CD4-positive, alpha-beta T cell (primary cell): ENCODE measurements at places on chromosomes 7 and 10.

- no peak for DNase-seq
Observed at GRCh38 chr10:118669020-118669791, 73.8 kb upstream of the PRLHR start.

GRCh38 chr10:75599875-75600648 lies 168.6 kb downstream of the LRMDA start:
- no peak for DNase-seq

DNA sequence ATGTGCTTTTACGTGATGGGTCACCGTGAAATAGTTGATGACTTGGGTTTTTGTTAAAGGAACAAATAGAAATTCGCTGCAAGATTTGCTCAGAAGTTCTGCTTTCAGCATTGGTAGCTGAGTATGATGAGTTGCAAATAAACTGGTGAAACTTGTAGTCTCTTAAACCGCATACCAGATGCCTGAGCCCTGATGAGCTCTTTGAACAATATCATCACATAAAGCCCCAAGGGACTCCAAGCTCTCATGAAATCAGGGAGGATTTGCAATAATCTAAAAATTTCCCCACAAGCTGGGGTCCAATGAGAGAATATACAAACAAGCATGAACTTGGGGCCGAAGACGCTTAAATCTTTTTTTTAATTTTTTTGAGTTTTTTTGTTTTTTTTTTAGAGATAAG lies 312.4 kb downstream of the CALN1 start:
- DNase-seq = no peak

- DNase-seq = no peak
Observed at GRCh38 chr7:70271617-70272081, 673.4 kb downstream of the AUTS2 start.

- DNase-seq = no peak
Observed at GRCh38 chr7:6575281-6576023, 1.8 kb upstream of the ZDHHC4 start.

- peak; percentile 42 for DNase-seq
Observed at GRCh38 chr7:158695726-158696452, 8.7 kb downstream of the NCAPG2 start.

DNA sequence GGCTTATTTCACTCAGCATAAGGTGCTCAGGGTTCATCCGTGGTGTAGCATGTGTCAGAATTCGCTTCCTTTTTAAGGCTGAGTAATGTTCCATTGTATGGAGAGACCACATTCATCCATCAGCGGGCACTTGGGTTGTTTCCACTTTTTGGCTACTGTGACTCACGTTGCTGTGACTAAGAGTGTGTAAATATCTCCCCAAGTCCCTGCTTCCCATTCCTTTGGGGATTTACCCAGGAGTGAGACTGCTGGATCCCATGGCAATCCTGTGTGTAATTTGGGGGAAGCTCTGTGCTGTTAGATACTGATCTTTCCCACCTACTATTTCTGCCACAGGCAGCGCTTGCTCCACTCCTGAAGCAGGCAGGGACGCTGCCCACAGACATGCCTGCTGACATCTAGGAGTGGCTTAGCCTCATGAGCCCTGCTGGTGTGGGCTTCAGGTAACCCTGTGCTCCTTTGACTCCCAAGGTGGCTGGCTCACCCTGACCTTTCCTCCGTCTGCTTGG lies 346.0 kb downstream of the FRMD4A start:
- DNase-seq = no peak

DNA sequence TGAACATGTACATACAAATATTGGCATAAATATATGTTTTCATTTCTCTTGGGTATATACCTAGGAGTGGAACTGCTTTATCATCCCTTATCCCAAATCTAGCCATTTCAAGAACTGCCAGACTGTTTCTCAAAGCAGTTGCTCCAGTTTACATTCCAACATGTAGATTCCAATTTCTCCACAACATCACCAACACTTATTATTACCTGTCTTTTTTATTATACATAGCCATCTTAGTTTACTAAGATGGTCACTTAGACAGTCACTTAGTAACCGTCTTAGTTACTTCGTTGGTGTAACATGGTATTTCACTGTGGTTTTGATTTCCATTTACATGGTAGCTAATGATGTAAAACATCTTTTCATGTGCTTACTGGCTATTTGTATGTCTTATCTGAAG lies 82.7 kb downstream of the ZFAND4 start:
- no peak for DNase-seq

GRCh38 chr10:130053561-130053960 lies 57.1 kb downstream of the C10orf143 start:
- no peak for DNase-seq

DNA sequence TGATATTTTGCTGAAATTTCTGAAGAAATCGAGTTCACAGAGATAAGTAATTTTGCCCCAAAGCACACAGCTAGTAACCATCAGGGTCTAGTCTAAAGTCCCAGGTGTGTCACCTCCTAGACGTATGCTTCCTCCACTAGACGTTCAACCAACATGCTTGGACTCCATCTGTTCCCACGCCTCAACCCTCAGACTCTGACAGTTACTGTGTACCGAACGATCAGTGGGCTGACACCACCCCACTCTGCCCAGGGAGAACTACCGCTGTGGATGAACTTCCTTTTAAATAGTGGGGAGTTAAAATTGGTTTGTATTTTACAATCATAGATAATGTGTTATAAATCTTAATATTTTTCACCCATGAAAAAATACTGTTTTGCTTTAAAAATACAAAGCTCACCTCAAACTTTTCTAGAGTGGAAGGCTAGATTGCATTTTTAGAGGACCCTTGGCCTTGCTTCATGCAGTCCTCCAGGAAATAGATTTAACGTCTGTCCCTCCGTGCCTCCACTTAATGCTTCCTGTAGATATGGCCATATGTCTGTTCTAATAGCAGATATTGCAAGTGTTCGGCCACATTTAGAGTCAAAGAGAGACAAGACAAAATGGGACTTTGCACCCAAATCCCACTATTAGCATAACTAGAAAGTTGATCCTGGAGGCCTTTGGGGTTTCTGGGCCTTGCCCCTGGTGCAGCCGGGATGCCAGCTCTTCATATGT lies 91.4 kb upstream of the ZPBP start:
- DNase-seq = no peak

GRCh38 chr7:46880508-46881196 lies 701.3 kb downstream of the TNS3 start:
- DNase-seq = no peak
